Activated naive CD8-positive, alpha-beta T cell treated with anti-CD3 and anti-CD28 coated beads, Interleukin-2, amount 10 ng/mL, durations not matched to agents 7 days and 5 days (primary cell): ENCODE measurements at places on chromosomes 11 and 22. TPM values are rescaled to one million over a fixed set of nuclear protein-coding genes. Genes with fewer than 3 reads are reported as not detected.

DNA sequence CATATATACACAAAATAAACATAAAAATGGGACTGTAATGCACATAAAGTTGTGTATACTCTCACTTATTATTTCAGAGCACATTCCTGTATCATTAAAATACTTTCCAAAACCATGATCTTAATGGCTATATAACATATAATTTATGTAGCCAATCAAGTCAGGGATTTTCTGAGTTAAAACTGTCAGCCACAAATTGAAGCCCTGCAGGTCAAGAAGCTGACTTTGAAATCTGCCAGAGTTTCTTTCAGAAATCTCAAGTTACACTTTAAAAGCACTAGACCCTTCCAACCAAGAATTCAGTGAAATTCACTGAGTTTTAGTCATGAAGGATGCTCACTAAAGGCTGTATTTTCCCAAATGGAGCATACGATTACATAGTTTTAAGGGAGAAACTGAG is 47.6 kb downstream of the PHF21A start:
- no peak for DNase-seq

- no peak for DNase-seq
Measured at GRCh38 chr11:44899959-44900358, 50.7 kb downstream of the TP53I11 start.

DNA sequence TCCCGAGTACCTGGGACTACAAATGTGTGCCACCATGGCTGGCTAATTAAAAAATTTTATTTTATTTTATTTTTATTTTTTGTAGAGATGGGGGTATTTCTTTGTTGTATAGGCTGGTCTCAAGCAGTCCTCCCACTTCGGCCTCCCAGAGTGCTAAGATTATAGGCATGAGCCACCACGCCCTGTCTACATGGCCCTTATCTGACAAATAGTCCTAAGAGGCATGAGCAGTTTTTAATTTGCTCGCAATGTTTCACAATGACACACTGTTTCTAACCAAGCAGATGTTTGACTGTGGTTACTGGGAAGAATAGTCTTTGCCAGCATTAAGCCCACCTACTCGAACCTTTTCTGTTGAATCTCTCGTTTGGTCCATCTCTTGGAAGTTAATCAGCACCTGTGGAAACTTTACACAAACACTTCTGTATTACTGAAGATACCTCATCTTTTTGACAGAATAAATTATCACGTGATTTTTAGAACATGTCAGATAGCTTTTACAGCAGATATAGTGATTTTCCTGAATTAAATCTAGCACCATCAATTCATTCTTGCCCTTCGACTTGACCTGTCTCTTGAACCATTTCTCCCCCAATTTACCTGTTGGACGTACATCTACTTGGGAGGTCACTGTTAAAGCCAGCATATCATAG is 71.4 kb downstream of the MTMR3 start:
- no peak for DNase-seq

- no peak for DNase-seq
Measured at GRCh38 chr11:72292106-72292785, 48.3 kb upstream of the PHOX2A start.

DNA sequence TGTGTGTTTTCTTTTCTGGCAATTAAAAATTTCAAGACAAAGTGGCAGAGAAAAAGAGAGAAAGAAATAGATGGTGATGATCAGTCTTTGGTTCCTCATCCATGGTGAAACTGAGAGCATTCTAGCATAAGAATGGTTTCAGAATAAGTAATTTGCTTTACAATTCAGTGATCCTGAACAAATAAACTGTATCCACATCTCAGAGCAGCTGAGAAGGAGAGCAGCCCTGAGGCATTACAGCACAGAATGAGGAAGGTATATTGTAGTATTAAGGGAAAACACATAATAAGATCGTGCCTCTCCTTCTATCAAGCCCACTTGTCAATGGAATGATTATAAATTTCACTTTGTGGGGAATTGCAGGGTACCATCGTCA is 17.4 kb downstream of the LUZP2 start:
- DNase-seq, result no peak

- DNase-seq, result no peak
Measured at GRCh38 chr11:19829109-19829837, 116.6 kb downstream of the NAV2 start.

DNA sequence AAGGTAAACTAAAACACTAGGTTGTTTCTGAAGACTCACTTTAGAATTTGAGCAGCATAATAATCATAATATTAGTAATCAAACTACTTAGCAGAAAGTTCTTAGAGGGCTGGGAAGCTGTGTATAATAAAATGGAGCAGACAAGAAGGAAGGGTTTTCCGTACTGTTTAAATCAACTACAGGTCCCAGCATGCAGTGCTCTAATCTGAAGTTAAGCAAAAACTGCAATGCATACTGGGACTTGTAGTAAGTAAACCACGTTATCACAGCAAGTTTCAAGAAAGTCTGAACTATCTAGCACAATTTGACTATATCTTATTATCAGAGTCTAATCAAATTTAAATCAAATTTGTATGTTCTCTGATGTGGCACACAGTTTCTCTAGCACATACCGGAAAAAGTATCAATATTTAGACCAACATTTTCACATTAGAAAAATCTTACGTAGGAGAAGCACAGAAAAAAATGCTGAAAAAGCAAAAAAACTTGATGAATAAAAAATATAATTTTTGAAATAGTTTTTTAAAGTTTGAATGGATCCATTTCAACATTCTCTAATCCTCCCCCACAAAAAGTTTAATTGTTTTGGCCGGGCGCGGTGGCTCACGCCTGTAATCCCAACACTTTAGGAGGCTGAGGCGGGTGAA is 8.2 kb downstream of the PHF21A start:
- DNase-seq, result no peak

DNA sequence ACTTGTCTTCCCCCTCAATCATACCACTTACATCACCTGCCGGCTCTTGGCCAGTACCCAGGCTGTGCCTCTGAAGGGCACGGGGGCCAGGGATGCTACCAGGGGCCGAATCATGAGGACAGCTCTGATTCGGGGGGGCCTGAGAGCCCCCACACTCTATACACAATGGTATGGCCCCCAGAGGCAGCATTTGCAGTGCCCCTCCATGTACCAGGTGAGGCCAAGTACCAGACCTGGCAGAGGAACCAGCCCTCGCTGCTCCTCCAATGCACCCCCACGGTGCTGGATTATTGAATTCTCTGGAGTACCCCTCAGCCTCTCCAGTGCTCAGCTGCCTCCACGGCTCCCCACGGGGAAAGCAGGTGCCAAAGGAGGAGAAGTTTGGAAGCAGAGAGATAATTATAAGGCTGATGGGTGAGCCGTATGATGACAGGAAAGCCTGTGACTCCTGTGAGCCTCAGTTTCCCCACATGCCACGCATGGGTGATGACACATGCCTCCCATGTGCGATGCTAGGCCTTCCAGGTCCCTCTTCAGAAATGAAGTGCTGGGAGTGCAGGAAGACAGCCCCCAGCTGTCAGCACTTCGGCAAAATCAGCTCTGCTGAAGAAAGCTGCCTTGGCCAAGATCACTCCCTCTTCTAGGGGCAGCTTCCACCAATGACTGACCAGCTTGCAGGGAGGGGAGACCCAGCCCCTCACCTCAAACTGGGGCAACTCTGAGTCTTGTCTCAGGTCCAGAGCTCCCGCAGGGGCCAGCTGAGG is 69.9 kb downstream of the THAP12 start:
- no peak for DNase-seq

GRCh38 chr11:4881860-4882500 is at the start of gene OR51T1:
TSS of gene OR51T1 (plus strand) at chr11:4881900. CDS start at chr11:4881900, 0 bp downstream.
- no peak for DNase-seq

DNA sequence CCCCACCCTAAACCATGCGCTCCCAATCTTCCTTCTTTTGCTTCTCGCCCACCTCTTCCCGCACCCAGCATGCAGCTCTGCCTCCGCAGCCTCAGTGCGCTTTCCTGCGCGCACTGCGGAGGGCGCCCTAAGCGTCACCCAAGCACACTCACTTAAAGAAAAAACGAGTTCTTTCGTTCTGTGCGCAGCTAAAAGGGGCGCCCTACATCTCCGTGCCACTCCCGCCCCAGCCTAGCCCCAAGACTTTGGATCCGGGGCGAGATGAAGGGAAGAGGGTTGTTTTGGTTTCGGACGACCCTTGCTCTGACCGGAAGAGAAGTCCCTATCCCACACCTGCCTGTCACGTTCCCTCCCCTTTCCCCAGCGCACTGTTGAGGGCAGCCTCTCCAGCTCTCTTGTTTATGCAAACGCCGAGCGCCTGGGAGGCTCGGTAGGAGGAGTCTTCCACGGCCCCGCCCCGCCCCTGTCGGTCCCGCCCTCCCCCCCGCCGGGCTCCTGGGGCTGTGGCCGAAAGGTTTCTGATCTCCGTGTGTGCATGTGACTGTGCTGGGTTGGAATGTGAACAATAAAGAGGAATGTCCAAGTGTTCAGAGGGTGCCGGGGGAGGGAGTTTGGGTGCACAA is 5.3 kb downstream of the VSIG2 start:
- peak; percentile 80 for DNase-seq

DNA sequence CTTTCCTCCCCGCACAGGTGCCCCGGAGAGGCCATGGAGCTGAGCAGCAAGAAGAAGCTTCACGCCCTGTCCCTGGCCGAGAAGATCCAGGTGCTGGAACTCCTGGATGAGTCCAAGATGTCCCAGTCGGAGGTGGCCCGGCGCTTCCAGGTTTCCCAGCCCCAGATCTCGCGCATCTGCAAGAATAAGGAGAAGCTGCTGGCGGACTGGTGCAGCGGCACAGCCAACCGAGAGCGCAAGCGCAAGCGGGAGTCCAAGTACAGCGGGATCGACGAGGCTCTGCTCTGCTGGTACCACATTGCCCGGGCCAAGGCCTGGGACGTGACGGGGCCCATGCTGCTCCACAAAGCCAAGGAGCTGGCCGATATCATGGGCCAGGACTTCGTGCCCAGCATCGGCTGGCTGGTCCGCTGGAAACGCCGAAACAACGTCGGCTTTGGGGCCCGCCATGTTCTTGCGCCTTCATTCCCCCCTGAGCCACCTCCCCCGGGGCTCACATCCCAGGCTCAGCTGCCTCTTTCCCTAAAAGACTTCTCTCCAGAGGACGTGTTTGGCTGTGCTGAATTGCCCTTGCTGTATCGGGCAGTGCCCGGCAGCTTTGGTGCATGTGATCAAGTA is 1.3 kb downstream of the TIGD3 start:
- no peak for DNase-seq

GRCh38 chr22:27431896-27432295 is 369.7 kb downstream of the MN1 start:
- DNase-seq, result no peak

- DNase-seq, result no peak
Measured at GRCh38 chr11:8056810-8057463, 24.1 kb upstream of the TUB start.

DNA sequence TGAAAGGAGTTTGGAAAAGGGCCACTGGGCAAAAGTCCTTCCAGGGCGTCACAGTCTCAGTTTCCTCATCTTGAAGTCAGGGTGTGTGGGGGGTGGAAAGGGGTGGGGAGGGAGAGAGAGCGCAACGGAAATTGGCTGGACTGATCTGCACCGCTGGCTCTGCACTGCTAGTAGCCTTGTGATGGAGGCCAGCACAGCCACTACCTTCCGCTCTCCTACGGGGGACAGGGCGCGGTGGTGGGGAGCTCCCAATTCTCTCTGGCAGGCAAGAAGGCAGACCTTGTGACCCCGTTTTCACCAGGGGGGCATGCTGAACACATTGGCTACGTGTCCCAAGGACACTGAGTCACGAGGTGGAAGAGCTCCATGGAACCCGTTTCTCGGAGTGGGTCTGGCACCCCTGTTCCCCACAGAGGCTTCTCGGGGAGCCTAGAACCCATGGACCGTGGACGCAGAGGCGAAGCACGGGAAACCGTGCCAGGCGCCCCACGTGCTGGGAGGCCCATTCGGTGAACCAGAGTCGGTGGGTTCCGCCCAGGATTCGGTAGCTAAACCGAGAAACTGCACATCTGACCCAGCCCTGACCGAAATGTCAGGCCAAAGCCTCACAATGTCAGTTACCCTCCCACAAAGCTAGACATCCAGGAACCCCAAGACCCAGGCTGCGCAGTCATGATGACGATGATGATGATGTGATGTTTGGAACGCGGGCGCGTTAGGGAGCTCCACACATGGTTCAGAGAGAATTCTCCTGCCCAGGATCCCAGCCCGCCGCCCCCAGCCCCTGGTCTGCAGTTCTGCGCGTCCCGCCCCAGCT is 28.3 kb upstream of the WNT11 start:
- peak; percentile 67 for DNase-seq

The XKR3 gene
- not detected for total RNA-seq

The KRTAP5-8 gene
- not detected for total RNA-seq

The PHETA2 gene
- 2.8 TPM for total RNA-seq

The C11orf86 gene
- not detected for total RNA-seq

The FAM227A gene
- total RNA-seq, result 0.36 TPM
